AG09309 (cell line): ENCODE measurements at places on chromosomes 5 and 9.

- DNase-seq, result no peak
These were observed 79.7 kb downstream of the GPR21 start for GRCh38 chr9:123113185-123113584.

GRCh38 chr5:149667829-149668330 lies 62.2 kb upstream of the PPARGC1B start:
- DNase-seq, result no peak

DNA sequence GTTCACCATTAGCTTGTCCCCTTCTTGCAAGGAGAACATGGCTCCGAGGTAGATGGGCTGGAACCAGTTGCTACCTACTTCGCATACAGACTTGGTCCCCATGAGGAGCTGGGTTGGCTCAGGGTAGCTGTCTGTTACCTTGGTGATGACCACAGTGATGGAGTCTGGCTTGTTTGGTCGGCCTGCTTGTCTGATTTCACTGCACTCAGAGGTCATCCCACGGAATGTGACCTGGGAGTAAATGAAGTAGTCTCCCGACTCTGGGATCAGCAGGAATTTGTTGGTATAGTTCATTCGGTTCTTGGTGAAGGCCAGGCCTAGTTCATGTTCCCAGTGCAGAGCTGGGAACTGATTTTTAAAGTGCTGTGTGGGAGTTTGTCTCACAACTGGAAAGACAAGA lies 15.3 kb downstream of the TNFSF15 start:
- no peak for DNase-seq

DNA sequence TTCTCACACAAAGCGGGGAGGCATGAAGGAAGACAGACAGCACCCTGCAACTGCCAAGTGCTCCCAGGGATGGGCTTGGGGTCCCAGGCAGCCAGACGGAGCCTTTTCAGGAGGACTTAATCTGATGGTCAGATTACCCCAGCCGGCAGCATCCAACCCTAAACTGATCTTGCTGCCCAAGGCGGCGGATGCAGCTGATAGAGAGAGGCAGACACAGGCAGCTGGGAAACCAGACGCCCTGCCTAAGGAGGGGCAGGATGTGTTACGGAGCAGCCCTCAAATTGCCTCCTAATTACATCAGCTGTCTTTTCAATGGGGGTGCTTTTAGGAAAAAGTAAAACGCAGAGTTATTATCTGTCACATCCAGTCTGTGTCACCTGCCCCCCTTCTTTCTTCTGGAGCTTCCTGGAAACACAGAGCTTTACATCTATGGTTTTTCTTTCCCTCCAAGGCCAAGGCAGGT lies 190.9 kb upstream of the PANK3 start:
- DNase-seq, result no peak

GRCh38 chr5:18281947-18282581 lies 647.8 kb downstream of the TAF11L14 start:
- DNase-seq, result peak; percentile 39

DNA sequence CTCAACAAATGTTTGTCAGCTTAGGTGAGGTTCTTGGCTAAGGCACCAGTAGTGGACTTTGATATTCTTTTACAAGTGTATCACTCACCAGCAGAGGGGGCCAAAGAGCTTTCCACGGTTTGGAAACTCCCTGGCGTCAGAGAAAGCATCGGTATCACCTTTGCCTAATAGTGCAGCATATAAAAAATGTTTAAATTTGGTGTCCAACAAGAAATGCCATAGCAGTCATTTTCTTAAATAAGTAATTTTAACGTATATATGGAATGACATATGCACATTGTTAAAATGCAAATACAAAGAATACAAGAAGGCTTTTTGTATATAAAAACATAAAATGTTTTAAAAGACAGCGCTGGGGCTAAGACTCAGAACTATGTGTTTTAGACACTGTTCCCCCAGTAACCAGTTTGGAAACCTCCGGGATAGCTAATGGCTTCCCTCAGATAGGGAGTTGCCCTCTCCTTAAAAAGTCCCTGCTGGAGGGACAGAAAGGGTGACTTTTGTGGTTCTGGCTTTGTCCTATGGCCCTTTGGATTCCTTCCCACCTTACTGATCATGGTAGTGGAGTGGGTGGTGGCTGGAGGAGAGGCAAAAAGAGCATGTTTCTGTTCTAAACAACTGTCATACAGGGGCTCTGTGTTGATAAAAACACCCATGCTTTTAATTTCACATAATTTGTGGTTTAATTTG lies 124.6 kb downstream of the GPBP1 start:
- DNase-seq, result peak; percentile 41

- no peak for DNase-seq
These were observed 309.4 kb downstream of the KDM4C start for GRCh38 chr9:7067169-7067568.

- no peak for DNase-seq
These were observed 159.5 kb upstream of the SHB start for GRCh38 chr9:38228331-38229103.

- DNase-seq, result no peak
These were observed 1.0 kb downstream of the SIT1 start for GRCh38 chr9:35649431-35650340.

DNA sequence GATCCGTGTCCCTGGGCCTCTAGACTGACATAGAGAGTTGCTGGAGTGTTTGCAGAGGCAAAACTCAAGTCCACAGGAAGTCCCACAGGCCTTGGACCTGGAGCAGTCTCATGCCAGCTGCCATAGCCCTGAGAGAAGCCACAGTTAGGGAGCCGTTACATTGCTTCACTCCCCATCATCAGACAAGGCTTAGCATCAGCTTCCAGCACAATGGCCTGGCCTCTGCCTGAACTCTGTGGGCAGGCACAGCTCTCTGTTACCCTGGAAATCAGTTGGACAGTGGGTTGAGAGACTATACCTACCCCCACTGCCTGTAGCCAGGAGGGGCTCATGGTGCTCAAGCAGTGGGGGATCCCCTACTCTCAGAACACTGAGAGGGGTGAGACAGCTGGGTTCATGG lies 16.2 kb upstream of the C9orf72 start:
- DNase-seq, result no peak

- no peak for DNase-seq
These were observed 17.0 kb downstream of the ACO1 start for GRCh38 chr9:32401488-32401887.

GRCh38 chr5:527646-528628 lies 3.7 kb upstream of the SLC9A3 start:
- DNase-seq, result no peak

- no peak for DNase-seq
These were observed 3.7 kb upstream of the TIFAB start for GRCh38 chr5:135455876-135456237.

GRCh38 chr5:132467287-132467984 lies 23.1 kb downstream of the IRF1 start:
- no peak for DNase-seq

DNA sequence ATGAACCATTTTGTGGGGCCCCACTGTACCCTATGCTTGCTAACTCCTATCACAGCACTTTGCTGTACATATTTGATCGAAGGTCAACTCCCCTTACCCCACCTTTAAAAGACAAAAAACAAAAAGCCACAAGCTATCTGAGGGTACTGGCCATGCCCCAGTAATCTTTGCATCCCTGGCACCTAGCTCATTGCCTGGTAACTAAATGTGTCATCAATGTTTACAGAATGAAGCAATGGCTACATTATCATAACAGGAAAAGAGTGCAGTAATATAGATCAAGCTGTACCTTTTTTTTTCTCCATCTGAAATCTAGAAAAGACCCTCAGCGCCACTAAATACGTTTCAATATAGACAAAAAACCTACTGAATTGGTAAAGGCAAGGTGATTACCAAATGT lies 188.0 kb downstream of the ELAVL2 start:
- no peak for DNase-seq

- peak; percentile 18 for DNase-seq
These were observed 24.4 kb downstream of the CYFIP2 start for GRCh38 chr5:157290156-157290980.

GRCh38 chr5:170565072-170565471 lies 61.3 kb downstream of the KCNIP1 start:
- DNase-seq, result no peak

- no peak for DNase-seq
These were observed 152.5 kb downstream of the TRIO start for GRCh38 chr5:14295610-14296009.
